Fibroblast of lung (primary cell): ENCODE measurements at places on chromosomes 3 and 15. TPM values are rescaled to one million over a fixed set of nuclear protein-coding genes. Genes with fewer than 3 reads are reported as not detected.

DNA sequence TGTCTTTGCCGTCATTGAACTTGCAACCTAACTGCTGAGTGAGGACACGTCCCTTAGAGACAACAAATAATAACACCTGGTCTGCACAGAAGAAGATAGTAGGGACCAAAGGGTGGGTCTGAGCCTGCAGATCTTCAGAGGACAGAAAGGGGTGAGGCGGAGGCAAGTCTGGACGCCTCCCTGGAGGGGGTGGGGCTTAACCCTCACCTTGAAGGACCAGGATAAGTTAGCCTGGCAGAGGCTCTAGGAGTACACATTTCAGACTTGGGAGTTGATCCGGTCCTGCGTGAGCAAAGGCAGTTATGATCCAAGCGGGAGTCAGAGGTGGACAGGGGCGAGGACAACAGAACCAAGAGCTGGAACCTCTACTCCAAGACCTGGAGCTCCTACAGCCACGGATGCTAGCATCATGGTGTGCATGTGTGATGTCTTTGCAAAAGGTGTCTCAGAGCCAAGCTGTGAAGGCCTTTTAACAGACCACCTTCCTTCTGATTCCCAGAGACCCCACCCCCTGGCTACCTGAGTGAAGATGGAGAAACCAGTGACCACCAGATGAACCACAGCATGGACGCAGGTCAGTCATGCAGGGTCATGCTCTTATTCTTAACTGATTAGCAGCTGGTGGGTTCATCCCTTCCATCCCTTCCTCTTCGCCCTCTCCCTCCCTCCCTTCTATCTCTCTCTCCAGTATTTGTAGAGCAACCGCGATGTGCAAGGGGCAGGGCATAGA lies 88.0 kb downstream of the AAGAB start:
- DNase-seq = no peak

DNA sequence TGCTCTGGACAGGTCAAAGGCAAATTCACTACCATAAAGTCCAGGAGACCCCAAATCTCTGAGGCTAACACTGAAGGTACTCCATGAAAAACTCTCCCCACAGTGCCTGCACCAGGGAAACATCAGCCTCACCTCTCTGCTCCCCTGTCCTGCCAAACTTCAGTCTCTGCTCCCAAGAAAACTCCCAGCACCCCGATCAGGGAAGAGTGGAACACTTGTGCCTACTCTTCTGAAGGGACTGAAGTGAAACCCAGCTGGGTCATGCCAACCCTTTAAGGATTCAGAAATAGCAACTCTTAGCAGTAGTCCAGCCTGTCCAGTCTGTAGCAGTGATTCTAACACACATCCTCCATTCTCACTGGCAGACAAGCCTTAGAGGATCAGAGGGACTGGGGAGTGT lies 124.2 kb downstream of the FAM174B start:
- no peak for DNase-seq

- no peak for DNase-seq
Observed at GRCh38 chr15:72379856-72380430, 4.1 kb upstream of the HEXA start.

- DNase-seq = no peak
Observed at GRCh38 chr3:182420741-182421140, 372.6 kb upstream of the ATP11B start.

DNA sequence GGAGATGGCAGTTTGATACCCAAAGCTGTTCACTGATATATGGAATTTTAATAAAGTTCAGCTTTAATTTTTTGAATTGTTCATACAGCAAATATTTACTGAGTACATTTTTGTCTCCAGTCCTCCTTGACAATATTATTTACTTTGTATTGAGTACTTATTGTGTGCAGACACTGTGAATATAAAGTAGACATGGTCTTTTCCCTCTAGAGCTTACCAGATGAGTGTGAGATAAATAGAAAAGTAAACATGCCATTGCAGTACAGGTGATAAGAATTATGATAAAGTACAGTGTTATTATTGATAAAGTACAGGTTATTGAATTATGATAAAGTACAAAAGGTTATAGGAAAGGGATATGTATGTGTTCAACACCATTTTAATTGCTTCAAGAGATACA lies 2.1 kb downstream of the UBA5 start:
- no peak for DNase-seq

- no peak for DNase-seq
Observed at GRCh38 chr3:197000211-197000610, 29.4 kb downstream of the MELTF start.

- no peak for DNase-seq
Observed at GRCh38 chr15:73375755-73376305, 7.1 kb upstream of the HCN4 start.

DNA sequence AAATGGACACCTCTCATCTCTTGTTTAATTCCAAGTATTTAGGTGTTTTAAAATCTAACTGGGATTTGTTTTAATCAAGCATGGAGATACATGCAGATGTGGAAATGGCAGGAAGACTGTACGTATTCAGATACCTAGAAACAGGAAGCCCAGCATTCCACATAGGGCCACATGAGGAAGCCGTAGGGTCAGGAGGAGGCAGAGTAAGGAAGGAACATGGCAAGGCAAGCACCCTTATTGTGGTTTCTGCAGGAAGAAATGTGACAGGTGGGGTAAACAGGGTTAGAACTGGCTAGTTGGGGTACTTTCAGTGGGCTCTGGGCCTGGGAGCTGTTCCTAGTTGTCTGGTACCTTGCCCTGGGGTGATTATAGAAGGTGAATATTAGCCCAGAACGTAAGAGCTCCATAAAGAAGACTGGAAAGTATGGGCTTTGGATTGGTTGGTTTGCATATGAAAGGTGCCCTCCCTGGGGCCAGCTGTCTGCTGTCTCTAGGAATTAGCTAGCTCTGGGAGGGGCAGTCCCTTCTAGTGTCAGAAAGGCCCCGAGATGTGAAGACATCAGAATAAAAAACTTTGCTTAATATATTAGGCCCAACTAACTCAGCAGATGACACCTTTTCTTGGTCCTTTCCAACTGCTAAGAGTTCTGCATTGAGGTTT lies 107.7 kb upstream of the CADPS start:
- no peak for DNase-seq

DNA sequence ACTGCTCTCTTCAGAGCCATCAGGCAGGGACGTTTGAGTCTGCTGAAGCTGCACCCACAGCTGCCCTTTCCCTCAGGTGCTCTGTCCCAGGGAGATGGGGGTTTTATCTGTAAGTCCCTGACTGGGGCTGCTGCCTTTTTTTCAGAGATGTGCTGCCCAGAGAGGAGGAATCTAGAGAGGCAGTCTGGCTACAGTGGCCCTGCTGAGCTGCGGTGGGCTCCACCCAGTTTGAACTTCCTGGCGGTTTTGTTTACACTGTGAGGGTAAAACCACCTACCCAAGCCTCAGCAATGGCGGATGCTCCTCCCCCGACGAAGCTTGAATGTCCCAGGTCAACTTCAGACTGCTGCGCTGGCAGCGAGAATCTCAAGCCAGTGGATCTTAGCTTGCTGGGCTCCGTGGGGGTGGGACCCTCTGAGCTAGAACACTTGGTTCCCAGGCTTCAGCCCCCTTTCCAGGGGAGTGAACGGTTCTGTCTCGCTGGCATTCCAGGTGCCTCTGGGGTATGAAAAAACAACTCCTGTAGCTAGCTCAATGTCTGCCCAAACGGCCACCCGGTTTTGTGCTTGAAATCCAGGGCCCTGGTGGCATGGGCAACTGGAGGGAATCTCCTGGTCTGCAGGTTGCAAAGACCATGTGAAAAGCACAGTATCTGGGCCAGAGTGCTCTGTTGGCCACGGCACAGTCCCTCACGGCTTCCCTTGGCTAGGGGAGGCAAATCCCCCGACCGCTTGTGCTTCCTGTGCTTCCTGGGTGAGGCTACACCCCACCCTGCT lies 21.1 kb upstream of the ST6GAL1 start:
- DNase-seq = no peak

GRCh38 chr3:172199850-172200369 lies 160.5 kb downstream of the FNDC3B start:
- DNase-seq = no peak

DNA sequence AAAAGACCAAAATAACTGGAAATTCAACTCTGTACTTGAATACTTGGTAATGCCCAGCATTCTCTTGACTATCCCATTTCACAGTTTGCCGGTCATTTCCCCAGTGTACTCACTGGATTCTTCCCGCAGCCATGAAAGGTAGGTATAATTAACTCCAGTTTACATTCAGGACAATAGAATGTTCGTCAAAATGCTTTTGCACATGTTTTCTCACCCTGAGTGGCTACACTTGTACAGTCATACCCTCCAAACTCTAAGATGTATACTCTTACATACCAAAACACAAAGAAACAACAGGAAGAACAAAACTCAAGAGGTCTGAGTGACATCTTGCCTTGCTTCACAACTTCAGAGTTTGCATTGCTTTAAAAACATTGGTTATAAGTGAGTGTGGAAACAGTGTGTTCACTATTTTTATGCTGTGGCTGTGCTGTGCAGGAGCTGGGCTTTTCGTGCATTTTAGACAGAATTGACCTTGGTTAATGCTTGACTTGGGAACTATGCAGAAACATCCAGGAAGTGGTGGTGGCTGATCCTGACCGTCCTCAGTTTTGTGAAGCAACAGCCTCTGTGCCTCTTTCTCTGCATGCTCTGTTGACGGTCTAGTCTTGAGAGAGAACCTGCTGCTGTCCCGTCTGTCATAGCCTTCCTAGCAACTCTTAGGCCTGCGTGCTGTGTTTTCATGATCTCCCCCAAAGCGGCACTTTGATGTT lies 90.5 kb downstream of the IGF1R start:
- DNase-seq = no peak

Gene ECE2
- total RNA-seq = not detected in 2 replicates

Gene LDHAL6B
- not detected in 2 replicates for total RNA-seq
